DMS 273 treated with DMSO at 0.1 percent for 48 hours (cell line): ENCODE measurements at places on chromosomes 4 and X.

DNA sequence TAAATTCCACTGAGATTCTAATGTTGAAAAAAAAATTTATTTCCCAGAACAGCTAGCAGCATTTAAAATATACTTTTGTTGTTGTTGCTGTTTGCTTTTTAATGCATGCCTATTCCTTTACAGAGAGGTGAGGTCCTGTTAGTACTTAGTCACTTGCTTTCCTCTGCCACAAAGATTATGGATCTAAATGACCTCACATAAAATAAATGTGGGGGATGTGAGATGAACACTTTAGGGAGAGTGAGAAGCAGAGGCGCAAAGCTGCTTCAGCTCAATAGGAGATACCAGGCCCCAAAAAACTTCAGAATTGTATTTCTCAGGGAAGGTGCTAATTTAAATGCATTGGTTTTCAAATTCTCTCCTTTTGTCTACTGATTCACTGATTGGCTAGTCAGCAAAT, 4.0 kb downstream of the LDB2 start:
- no peak for DNase-seq

- no peak for DNase-seq
These were observed 632 bp upstream of the PCDH7 start for GRCh38 chr4:30719454-30720020.

GRCh38 chr4:150952167-150952845, 62.8 kb downstream of the LRBA start:
- no peak for DNase-seq

DNA sequence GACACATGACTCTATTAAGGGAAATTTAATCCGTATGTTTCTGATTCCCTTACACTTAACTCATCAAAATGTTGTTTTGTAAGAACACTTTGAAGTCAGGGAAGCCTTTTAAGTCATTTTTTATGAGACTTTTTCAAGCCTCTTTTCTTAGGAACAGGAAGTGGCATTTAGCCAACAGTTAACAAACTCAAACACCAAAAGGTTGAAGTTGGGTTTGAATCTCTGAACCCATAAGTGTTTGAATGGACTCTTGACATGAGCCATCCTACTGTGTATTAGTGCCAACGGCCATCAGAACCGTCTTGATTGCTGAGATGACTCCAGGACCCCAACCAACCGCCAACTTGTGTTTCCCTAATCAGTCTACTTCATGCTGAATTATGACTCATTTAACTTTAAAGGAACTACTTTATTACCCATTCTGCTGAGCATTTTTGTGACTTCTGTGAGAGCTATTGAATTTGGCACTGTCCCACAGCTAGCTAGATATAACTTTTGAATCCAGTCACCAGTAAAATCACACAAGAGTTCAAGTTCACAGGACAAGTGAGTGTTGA, 209.1 kb upstream of the FAT1 start:
- no peak for DNase-seq

DNA sequence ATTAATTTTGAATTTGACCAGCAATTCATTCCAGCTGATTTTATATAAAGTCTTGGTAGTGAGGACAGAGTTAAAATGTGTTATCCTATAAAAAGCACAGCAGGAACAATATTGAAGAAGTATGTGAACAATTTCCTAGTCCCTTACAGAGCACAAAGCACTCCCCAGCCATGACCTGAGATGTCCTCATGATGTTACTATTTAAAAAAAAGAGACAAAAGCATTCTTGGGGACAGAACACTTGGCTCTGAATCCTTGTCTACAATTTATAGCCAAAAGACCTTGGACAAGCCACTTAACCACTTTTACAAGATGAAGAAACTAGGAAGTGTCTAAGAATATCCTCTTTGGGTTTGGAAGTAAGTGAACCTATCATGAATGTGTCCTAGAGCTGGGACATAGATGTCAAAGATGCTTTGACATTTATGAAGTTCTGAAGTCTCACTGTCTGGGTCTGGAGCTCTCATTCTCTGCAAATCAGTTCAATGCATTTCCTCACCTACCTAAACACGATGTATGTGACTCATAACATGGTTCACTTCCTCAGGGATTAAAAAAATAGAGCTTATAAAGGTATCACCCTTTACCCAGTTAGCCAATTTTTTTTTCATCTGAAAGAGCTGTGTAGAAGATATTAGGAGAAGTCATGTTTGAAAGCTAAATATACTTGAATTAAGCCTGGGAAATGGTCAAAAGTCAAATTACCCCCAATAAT, 61.4 kb downstream of the IGFBP7 start:
- no peak for DNase-seq

GRCh38 chr4:167282171-167282864, 48.0 kb upstream of the SPOCK3 start:
- DNase-seq, result no peak

DNA sequence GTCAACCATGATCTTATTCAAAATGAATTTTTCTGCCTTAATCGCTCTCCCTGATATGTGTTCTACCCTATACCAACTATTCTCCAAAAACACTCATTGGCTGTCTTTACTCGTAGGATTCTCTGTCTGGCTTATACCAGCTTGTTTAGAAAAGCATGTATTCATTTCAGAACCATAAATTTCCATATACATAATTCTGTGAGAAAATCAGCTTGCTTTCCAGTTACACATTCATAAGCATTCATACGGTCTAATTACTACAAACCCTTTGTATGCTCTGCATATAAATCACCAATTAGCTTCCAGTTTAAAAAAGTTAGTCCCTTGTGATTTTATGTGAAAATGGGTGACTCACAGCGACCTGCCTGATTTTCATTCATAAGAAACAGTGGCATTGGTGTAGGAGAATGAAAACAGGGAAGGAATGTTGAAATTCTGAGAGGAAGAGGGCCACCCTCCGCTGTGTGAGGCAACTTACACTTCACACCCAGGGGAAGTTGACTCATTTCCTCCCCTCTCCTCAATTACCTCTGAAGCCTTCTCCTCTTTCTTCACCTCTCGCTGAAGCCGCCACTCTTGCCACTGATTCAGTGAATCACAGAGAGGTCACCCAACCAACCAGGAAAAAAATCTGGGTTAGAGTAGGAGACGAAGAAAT, 63.3 kb downstream of the MEPE start:
- no peak for DNase-seq

DNA sequence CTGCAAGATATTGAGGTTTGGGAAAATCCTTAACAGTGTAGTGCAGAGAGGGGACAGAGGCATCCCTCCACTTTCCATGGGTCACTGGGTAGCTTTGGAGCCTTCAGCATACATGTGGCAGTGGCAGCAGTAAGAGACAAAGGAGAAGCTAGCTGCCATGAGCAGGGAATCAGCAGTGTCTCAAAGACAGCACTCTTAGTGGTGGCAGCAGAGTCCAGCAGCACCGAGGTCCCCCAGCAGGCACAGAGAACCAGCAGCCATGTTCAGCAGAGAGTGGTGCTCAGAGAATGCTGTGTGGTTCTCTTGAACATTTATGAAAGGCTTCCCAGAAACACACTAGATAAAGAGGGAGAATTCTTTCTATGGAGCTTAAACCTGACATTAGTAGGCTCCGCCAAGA, 308.5 kb downstream of the CENPC start:
- DNase-seq, result no peak

DNA sequence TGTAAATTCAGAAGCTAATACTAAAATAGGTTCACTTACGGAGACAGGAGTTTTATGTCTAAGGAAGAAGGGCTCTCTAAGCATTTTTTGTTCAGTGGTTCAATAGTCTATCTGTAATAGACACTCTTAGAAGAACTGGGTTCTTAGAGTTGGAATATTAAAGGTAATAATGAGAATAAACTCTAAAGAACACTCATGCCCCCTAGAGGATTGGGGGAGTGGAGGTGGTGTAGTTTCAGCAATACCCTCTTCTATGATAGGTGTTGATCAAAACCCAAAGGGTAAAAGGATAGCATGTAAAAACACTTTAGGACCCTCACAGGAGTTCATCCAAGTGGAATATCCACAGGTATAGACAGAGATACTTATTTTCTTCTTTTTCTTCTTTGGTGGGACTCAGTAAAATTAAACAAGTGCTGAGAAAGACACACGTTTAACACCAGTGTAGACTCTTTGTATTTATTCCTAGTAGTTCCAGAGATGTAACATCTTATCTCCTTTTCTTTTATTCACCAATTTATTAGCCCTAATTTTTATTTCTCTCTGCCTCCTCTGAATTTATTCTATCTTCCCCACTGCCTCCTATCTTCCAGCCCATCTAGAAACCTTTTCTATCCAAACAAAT, 25.7 kb upstream of the MND1 start:
- peak; percentile 35 for DNase-seq
